Dorsolateral prefrontal cortex (tissue), 122 donors: ENCODE measurements at places on chromosomes 6 and 20.
A peak's percentile ranks its signal among the peaks of the same experiment; 100 is the strongest.

GRCh38 chr20:31920275-31920855 is 31.5 kb downstream of the PDRG1 start:
- DNase-seq = no peak

DNA sequence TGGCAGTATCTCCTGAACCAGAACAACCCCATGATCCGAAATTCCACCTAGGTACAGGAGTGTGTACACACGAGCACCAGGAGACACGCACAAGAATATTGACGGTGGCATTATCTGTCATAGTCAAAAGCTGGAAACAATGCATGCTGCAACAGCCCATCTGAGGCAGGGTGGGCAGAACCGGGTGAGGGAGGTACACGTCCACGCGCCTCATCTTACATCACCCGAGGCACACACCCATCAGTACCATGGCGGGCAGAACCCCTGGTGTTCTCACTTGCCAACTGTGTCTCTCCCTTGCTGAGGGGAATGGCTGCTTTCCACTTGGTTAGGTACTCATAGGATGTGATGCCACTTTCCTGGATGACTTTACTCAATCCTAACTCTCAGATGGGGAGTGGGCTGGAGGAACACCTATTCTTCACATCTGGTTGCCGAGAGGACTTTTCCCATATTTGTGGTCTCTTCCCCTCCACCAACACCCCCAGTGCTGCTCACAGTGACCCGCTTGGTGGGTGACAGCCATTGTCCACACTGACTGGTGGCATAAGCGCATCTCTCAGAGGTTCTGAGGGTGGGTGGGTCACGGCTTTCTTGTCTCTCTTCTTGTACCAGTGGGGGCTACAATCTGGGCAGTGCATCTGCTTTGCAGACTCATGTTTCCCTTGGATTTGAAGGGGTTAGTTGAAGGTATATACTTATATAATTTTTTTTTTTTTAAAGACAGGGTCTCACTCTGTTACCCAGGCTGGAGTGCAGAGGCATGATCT is 13.5 kb downstream of the PPP1R3G start:
- no peak for DNase-seq

DNA sequence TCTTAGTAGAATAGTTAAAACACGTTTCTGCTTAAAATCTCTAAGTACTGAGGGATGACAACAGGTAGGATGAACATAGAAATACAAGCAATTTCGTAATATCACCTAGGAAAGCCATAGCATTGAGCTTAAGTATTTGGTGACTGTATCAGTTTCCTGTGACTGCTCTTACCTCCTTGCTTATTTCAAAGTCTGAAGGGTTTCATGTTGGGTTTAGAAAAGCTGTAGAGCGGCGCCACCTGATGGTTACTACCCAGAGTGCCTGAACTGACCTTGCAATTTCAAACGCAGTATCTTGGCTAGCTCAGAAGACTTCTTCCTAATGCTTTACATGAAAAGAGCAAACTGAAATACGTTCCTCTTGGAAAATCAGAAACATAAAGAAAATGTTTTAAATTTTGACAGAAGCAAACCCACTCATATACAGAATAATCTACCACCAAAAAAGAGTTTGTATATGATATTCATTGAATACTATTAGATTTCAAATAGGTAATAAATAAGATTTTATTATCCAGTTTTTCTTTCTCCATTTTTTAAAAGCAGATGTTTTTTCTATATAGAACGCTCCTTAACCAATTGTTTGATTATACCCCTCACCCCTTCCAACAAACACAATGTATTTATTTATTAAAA is 82.3 kb upstream of the RIPOR2 start:
- DNase-seq = no peak

- no peak for DNase-seq
Measured at GRCh38 chr6:140204154-140204553, 829.7 kb upstream of the CITED2 start.

- DNase-seq = no peak
Measured at GRCh38 chr20:25361287-25361683, 29.4 kb downstream of the ABHD12 start.

DNA sequence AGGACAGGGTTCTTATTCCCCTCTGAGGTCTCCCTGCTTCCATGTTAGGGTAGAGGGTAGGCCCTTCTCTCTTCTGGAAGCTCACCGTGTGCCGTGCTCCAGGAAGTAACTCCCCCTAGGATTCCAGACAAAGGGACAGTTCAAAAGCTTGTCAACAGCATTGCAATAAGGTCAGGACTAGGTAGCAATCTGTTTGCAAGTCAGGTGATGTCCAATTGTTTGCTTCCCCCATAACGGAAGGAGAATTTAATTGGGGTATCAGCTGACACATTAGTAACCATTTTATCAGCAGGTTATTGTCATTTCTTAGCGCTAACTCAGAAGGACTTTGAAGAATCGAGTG is 41.9 kb downstream of the SYNJ2 start:
- DNase-seq = no peak

- no peak for DNase-seq
Measured at GRCh38 chr20:32446301-32447100, 88.4 kb downstream of the ASXL1 start.

DNA sequence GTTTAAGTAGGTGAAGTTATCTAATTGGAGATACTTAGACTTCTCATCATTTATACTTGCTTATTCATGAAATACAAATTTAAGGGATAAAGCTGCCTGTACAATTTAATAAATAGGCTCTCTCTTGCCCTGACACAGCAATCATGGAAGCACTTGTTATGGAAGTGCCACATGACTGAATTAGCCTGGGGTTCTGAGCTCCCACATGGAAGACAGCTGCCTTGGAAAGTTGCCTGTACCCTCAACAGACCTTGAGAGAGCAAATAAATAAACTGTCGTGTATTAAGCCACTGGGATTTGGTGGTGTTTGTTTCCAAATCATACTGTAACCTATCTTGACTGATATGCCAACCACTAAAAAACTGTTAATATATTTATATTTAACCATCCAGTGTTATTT is 87.0 kb upstream of the RSPO3 start:
- peak; percentile 39 for DNase-seq

GRCh38 chr6:158909938-158910337 is 90.1 kb downstream of the RSPH3 start:
- DNase-seq = no peak

- no peak for DNase-seq
Measured at GRCh38 chr6:106553440-106553839, 75.9 kb downstream of the RTN4IP1 start.

GRCh38 chr6:15058200-15059061 is 187.4 kb upstream of the JARID2 start:
- DNase-seq = no peak

DNA sequence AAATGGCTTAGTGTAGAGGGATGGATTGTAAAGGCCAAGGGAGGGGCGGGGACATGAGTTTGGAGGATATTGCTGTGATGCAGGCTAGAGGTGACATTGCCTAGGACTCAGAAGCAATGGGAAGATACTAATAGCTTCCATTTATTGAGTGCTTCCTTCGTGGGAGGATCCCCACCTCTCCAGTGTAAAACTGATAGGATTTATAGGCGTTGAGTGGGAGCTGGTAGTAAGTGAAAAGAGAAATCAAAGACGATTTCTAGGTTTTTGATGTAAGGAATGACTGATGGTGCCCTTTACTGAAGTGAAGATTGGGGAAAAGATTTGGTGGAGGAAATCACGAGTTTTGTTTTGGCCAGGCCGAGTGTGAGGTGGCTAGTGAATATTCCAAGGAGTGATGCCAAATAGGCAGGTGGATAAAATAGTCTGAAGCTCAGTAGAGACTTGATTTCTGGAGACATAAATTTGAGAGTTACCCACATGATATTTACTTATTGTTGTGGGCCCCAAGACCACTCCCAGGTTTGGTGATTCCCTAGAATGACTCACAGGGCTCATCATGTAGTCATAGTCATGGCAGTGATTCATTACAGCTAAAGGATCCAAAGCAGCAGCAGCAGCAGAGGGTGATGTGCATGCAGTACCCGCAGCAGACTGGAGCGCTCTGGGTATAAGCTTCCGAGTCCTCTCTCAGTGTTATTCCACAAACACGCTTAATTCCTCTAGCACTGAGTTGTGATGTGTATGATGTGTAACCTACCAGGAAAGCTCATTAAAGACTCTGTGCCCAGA is 10.2 kb downstream of the RPRD1B start:
- peak; percentile 66 for DNase-seq

DNA sequence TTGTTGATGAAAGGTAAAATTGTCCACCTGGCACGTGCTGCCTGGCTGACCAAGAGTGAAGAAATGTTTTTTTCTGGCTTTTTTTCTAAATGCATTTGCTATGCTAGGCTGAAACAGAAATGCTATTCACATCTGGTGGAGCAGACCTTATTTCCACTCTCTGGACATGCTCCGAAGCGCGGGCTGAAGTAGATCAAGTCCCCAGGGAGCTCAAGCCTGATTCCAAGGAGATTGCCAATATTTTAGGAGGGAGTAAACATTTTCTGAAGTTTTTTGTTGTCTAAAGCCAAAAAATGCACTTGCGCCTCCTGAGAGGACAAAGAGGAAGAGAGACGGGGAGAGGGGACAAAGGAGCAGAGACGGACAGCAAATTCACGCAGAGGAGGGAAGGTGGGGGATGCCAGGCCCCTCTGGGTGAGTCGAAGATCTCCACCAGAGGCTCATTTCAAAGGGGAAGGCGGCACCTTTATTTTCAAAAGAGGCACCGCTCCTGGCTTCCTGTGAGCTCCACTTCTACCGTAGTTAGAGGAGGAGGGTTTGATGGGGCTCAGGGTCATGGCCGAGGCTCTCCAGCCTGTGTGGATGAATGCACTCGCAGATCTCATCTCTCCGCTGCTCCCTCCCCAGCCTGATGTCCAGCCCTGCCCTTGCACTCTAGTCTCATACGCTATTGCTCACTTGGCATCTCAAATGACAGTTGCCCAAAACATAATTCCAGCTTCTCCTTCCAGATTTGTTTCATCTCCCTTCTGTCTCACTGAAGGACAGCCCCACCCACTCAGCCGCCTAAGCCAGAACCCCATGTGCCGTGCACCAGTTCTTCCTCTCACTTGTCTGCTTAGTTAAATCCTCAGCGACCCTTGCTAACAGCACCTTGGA is 23.1 kb upstream of the SMOC2 start:
- no peak for DNase-seq

DNA sequence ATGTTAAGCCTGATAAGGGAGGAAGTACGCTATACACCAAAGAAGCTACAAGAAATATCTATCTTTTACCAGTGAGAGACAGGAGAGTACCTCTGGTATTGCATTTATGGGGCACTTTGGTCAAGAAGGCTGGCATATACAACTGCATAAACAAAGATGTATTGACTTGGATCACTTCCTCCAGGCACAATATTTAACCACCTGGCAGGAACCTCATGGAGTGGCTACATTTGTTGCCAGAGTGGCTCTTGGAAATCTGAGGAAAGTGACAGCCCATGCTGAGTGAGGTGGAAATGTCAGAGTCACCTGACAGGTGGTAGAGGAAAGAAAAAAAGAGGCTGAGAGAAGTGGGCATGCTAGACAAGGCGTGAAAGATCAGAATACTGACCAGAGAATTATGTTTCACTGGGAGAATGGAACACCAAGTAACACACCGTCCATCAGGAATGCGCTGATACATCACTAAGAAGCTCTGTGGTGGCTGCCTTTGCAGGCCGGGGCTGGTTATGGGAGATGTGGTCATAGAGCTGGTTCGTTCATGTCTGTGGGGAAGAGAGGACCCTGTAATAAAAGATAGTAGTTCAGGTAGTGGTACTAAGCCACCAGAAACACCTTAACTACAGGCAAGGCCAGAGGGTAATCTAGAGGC is 61.4 kb upstream of the UFL1 start:
- no peak for DNase-seq

GRCh38 chr6:113596387-113597230 is 260.5 kb upstream of the MARCKS start:
- DNase-seq = no peak

GRCh38 chr6:160505970-160506369 is 157.8 kb downstream of the SLC22A3 start:
- DNase-seq = no peak

GRCh38 chr6:9825526-9825925 is 589.3 kb downstream of the TFAP2A start:
- DNase-seq = no peak

GRCh38 chr6:147244832-147245231 is 40.6 kb downstream of the STXBP5 start:
- DNase-seq = no peak

DNA sequence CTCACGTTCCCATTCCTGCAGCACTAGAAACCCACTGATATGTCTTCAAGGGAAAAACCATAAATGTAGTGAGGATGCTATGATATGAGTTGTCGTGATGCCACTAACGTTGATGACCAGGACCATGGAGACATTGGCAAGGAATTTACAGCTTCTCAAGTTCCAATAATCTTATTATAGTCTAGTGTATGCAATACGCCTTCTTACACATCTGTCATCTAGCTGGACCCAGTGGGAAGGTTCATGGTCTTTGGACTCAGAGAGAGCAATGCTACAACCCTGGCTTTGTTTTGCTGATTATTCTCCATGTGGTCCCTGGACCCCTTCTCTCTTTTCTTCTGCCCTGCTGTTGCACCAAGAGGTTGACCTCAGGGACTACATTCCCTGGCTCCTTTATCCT is 76.0 kb upstream of the BMP2 start:
- DNase-seq = no peak

DNA sequence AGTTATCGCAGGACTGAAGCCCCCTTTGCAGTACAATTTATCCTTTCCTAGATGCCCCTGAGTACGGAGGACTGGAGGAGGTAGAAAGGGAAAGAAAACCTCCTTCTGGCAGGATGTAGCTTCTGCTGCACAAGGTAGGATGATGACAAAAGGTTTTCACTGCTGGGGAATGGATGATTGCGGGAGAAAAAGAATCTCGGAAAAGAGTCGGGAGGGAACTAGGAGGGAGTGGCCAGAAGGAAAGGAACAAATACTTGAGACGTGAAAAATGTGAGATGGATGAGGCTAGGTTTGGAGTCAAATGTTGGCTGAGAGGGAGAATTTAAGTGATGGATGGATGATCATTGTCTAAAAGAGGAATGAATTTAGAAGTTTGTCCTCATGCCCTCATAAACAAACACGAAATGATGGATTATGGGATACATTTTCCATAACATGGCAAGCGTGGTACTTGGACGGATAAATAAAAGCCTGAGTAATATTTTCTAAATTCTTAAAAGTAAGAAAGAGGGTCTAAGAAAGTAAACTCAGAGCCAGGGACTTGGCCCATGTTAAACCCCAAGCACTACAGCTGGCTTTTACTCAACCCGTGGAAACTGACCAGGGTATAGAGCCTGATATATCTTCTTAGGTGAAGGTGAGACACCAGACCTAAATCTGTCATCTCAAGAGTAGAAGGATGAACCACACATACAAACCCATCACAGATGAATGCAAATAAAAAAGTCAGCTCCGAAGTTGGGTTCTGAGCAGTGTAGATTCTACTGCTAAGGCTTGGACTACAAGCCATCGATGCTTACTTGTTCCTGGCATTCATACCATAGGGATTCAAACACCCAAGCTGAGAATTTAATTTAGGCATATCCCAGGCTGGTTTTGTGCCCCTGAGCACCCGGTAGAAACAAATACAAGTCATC is 72.4 kb downstream of the HFE start:
- no peak for DNase-seq
